ENCODE measurements at places on chromosomes 7 and 10.

- no peak for DNase-seq
Observed at GRCh38 chr7:41880107-41880506, 177.2 kb upstream of the INHBA start.

DNA sequence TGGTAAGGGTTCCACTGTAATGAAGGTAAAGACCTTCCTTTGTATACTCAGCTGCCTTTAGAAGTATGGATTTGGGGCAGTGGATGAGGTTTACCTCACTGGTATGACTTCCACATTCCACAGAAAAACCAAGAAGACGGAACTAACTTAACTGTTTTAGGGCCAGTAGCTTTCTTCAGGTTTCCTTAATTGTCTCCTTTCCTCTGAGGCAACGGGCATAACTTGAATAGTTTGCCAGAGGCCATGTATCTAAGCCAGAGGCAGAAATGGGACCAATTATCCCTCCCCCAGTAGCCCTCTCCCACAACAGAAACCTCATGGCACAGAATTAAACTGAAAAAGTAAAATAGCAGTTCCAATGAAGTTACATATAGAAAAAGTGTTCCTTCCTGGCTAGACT lies 281.7 kb downstream of the PHTF2 start:
- no peak for DNase-seq

DNA sequence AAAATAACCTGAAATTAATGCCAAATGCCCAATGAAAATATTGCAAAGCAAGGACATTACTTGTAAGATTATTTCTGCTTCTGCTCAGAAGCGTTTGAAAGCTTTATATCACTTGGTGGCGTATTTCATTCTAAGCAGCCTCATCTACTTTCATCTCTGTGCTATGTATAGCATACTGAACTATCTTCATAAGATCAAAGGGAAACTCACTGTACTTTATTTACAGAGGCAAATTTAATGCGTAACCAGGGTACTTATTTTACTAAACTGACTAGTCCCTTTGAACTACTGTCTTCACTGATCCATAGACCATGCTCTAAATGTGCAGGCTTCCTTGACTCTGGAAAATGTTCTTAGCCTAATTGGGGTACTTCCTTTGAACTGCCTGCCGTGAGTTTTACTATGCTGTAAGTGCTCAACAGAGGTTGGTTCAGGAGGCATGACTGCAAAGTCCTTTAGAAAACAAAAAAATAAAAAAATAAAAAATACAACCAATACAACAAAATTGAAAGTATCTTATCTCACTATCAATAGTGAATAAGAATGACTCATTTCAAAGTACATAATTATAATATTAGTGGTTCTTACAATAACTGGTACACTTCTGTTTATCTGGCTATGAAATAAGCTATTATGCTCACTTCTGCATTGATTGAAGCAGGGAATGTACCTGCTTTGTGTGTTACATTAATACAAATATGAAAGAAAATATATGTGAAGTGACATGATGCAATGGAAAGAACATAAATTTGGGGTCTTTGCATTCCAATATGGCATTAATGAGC lies 41.0 kb upstream of the TSPAN12 start:
- DNase-seq: no peak

DNA sequence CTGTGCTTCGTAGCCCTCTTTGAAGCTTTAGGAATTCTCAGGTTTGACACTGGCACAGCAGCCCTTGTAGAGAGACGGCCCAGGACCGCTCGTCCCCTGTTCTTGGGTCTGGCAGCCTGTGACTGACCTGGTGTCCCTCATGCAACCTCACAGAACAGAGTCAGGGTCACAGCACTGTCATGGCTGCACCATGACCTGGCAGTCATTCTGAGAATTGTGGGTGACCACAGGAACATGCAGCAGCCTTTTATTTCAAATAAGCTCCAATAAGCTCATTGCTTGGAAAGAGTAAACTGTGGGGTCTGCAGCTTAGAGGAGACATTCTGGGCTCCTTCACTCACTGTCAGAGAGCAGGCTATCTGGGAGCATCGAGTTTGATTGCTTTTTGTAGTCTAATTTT lies 42.5 kb downstream of the MYO1G start:
- no peak for DNase-seq

DNA sequence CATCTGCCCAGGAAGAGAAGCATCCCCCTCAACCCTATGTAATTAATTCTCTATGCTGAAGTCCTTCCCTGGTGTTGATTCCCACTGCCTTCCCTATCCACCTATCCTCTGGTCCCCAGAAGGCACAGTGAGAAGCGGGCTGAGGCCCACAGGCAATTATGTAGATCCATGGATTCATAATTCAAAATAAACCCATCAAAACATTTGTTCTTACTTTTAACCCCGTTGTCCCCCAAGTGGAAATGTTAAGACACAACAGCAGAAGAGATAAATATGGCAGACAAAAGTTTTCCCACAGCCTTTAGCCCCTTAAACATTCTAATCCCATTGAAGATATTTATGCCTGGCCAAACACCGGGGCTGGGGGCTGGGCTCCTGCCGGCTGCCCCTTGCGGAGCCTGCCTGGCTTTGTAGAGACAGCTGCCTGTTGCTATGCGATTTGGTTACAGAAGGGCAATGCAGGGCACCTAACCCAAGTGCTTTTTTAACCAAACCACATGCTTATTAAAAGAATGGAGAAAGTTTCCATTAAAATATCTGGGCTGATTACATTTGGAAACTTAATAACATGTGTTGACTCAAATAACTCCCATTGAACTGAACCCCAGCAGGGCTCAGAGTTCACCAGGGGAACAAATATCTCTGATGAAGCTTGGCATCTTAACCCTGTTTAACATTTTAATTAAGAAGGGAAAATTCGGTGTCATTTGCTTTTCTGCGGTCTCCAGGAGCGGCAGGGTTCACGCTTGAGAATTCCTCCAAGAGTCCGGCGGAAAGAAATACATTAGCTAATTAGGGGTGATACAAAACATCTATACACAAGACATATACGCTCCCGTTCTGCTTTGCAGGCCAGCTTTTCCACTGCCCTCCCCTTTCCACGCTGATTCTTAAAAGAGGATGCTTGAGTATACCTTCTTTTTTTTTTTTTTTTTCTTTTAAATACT lies 110.8 kb upstream of the FGFR2 start:
- no peak for DNase-seq

- no peak for DNase-seq
Observed at GRCh38 chr10:130179640-130180039, 43.4 kb downstream of the GLRX3 start.

GRCh38 chr10:49074836-49075682 lies 40.3 kb downstream of the VSTM4 start:
- no peak for DNase-seq

GRCh38 chr7:4097001-4097609 lies 585.0 kb upstream of the FOXK1 start:
- DNase-seq: no peak
